Suprapubic skin (tissue), 4 donors: ENCODE measurements at places on chromosomes 4 and X.

DNA sequence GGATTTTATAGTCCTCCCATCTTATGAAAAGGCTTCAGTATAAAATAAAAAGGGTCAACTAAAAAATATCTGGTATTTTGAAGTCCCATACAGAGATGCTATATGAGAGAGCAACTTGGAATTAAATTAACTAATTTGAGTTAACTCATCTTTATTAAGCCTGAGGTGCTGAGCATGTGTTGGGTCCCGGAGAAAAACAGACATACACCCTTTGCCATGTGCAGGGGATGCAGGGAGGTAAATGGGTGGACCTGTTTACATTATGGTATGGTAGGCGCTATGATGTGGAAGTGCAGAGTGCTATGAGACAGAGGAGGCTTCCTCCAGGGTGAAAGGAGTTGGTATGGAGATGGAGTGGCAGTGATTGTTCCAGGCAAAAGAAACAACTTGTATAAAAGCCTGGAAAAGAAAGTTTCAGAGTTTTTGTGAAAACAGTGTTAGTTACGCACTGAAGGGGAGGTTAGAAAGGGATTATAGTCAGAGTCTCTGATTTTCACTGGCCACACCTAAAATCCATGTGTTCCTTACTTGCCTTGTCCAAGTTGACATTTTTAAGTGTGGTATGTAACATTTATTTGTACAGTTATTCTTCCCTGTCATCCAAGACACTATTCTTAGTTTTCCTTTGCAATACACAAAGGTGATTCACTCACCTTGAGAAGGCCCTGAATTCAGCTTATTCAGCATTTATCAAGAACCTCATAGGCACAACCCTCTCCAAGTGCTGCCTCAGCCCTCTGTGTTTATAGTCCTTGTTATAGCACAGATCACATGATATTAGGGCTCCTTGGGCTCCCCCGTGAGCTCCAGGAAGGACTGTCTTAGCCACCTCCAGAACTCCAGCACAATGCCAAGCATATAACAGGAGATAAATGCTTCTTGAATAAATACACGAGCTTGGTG, 152.0 kb downstream of the RASL11B start:
- no peak for DNase-seq

- DNase-seq: no peak
Observed at GRCh38 chrX:13828392-13828791, 11.5 kb upstream of the GPM6B start.

DNA sequence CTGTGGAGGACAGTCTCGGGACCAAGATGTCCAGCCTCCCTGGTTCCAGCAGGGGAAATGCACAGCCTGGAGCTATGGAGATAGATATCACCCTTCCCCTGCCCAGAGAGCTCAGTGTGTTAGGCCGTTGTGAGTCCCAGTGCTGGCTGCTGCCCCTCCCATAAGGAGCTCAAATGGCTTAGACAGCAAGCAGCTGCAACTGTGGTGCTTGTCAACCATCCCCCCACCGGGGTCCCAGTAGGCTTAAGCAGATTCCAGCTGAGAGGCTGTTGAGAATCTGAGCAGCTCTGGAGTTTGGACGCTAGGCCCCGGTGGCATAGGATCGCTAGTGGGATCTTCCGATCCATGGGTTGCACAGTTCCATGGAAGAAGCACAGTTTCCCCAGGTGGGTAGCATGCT, 181.8 kb upstream of the POF1B start:
- no peak for DNase-seq

DNA sequence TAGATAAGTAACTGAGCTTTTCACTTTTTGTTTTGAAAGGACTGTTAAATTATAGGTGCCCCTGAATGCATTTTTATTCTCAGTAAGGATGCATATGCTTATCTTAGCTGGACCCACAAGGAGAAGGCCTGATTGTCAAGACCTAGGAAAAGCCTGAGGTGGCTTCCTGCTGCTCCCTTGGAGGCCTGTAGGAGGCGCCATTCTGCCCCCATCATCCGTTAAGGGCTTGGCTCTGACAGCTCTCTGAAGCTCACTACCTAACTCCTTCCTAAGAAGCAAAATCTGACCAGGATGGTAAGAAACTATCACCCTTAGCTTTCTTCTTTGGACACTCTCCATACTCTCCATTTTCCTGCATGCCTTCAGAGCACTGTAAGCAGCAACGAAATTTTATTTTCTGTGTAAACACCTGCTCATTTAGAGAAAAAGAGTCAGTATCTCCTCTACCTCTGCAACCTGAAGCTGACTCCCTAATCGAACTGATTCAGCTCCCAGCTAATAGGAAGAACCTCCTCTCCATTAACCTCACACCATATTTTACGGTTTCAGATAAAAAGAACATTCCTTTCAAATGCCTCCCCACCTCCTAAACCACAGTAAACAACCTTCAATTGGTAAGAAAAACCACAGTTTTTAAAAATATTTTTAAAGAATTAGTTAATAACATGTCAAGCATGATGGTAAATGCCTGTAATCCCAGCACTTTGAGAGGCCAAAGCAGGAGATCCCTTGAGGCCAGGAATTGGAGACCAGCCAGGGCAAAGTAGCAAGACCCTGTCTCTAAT, 73.4 kb upstream of the EDNRA start:
- no peak for DNase-seq

GRCh38 chr4:110049951-110050925, 137.6 kb downstream of the EGF start:
- no peak for DNase-seq

- no peak for DNase-seq
Observed at GRCh38 chrX:74585766-74586165, 28.7 kb downstream of the RLIM start.

- DNase-seq: no peak
Observed at GRCh38 chr4:18463987-18464559, 442.5 kb upstream of the LCORL start.

DNA sequence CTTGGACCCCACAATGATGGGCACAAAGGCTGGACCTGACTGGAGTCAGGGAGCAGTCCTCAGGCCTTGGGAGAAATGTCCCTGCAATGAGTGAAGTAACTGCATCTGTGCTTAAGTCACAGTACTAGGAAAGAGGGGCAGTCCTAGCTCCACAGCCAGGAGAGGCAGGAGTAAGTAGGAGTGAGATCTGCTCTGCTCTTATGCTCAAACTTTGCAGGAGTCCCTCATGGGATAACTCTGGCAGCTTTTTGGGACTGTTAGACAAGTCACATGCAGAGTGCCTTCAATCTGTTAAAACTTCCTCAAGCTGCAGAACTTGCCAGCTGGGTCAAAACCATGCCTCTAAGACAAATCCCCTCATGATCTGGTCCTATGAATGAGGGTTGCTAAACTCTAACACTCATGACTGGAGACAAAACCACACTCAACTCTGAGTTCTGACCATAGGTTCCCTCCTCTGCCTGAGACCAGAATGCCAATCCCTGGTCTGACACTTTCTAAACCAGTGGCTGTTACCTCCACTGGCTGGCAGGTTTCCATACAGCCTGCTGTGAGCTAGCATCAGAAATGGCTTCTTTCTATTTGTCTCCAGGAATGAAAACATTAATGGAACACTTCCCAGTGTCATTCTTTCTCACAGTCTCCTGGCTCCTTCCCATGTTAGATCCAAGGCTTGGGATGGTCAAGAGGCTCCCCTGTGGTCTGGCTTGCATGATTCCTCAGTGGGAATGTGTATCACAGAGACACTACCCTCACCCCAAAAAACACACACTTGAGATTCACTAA, 819.3 kb downstream of the PCDH7 start:
- DNase-seq: no peak
